ENCODE measurements at places on chromosomes 16 and 17.
A peak's percentile ranks its signal among the peaks of the same experiment; 100 is the strongest.

DNA sequence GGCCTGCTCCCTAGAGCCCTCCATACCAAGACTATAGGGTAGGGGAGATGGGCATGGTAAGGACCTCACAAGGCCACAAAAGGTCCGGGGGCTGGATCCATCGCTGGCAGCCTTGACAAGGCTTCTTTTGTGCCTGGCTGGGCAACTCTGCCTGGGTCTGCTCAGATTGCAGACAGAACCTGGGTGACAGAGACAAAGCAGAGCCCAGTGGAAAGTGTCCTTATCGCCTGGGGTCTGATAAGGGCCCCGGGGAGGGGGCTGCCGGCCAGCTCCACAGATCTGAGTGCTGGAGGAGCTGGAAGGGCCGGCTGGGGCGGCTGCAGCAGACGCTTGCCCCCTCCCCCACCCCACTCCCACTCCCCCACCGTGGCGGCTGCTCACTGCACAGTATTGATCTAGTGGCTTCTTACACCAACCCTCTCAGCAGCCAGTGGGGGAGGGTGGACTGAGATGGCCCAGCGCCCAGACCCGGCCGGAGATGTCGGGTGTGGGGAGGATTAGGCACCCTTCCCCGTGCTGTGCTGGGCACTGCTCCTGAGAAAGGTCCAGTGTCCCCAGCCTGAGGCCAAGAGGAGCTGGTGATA is 7.2 kb downstream of the MMP15 start:
- peak; percentile 85 for DNase-seq

DNA sequence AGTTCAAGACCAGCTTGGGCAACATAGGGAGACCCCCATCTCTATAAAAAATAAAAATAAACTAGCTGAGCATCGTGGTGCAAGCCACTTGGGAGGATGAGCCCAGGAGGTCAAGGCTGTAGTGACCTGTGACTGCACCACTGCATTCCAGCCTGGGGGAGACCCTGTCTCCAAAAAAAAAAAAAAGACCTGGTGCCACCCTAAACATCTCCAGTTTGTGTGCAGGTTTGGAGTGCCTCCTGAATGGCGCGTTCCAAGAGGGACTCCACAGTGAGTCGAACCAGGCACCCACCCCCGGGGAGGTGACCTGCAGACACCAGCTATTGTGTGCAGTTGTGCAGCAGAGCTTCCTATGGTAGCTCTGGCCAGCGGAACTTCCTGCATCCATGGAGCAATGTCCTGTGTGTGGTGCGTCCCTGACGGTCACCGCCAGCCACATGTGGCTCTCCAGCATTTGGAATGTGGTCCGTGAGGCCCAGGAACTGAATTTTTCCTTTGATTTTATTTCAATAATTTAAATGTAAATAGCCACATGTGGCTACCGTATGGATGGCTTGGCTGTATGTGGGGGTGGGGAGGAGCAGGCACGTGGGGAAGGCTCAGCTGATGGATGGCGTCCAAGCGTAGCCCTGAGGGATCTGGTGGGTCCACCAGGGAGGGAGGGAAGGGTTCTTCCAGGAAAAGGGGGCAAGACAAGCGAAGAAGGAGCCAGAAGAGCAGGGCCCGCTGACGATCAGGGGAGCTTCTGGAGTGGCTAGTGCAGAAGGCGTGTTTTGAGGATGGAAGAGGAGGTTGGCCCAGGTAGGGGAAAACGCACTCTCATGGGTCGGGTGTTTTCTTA is 107.1 kb upstream of the GSE1 start:
- no peak for DNase-seq

DNA sequence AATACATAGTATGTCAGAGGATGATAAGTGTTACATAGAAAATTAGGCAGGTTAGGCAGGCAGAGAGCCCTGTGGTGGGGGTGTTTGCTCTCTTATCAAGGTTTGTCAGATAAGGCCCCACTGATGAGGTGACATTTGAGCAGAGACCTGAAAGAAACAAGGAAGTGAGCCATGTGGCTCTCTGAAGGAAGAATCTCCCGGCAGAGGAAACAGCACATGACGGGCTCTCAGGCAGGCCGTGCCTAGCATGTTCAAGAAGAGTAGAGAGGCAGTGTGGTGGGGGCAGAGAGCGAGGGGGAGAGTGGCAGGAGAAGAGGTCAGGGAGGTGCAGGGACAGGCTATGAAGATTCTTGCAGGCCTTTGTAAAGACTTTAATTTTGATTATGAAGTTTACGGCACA is 82.0 kb upstream of the ASIC2 start:
- DNase-seq, result no peak

DNA sequence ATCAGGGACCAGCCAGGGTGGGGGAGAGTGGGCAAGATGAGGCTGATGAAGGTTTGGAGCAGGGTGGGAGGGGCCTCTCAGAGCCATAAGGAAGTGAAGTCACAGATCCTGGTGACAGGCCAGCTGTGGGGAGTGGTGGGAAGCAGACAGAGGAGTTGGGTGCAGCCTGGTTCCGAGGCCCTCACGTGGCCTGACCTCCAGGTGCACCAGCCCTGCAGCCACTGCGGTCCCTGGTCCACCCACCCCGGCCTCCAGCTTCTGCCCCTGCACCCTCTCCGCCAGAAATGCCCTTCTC is 3.9 kb upstream of the ZFPM1 start:
- DNase-seq, result no peak

- DNase-seq, result peak; percentile 26
Measured at GRCh38 chr17:79192503-79193351, 118.1 kb downstream of the ENGASE start.

DNA sequence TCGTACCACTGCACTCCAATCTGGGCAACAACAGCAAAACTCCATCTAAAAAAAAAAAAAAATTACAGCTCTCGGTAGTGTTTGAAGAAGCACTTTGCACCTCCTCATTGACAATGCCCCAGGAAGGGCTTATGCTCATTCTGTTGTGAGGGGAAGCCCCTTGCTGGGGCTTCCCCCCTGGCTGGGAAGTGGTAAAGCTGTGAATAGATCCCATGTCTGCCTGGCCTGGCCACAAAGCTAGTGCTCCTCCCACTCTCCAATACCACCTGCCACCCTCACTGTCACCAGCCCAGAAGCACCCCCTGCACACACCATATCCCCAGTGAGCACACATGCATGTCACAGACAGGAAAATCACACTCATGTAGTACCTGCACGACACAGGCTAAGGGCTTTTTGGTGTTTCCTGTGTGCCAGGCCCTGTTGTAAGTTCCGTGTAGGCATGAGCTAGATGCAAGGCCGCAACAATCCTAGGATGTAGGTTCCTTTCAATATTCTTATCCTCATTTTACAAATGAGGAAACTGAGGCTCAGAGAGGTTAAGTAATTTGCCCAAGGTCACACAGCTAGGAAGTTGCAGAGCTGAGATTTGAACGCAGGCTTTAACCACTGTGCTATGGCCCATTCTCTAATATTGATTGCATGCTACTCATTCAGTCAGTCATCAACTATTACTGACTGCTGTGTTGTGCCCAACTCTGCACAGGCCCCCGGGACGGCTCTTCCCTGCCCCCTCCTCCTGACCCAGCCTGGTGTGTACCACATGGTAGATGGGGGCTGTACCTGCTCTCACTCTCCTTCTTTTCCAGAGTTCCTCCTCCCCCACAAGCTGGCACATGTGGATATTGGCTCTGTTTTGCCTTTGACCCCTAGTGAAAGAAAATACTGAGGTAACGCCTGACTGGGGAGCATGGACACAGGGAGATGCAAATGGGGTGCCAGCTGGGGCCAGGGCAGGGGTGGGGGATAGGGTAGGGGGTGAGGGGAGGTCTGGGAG is 11.9 kb upstream of the COL1A1 start:
- no peak for DNase-seq

All from body of pancreas (tissue), 4 donors.